ENCODE measurements at places on chromosomes 12 and 14.

GRCh38 chr14:52995998-52996397, 45.1 kb upstream of the FERMT2 start:
- no peak overlapping the region for H3K27ac ChIP-seq
- H3K27me3 ChIP-seq, result no peaks in the 10 kb centered on the region
- H3K4me3 ChIP-seq, result no peak overlapping the region
- no peaks in the 10 kb centered on the region for H3K36me3 ChIP-seq
- H3K4me1 ChIP-seq, result no peaks in the 10 kb centered on the region

DNA sequence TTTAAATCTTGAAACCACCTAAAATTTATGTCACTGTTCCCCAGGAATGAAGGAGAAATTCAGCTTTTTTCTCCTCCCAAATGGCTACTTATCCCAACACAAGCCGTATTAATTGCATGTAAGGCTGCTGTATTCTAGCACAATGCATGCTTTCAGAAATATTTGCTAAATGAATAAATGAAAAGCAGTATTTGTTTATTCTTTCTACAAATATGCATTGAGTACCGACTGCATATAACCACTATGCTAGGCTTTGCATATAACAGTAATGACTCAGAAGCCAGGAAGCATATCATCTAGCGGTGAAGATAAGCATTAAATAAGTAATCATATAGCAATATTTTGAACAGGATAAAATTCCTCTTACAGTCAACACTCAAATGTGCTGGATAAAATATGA, 5.7 kb upstream of the LRR1 start:
- no peaks in the 10 kb centered on the region for H3K27me3 ChIP-seq
- H3K36me3 ChIP-seq, result no peaks in the 10 kb centered on the region
- H3K27ac ChIP-seq, result no peak overlapping the region
- H3K4me1 ChIP-seq, result peaks cover 9% of the 10 kb centered on the region
- H3K4me3 ChIP-seq, result no peak overlapping the region

DNA sequence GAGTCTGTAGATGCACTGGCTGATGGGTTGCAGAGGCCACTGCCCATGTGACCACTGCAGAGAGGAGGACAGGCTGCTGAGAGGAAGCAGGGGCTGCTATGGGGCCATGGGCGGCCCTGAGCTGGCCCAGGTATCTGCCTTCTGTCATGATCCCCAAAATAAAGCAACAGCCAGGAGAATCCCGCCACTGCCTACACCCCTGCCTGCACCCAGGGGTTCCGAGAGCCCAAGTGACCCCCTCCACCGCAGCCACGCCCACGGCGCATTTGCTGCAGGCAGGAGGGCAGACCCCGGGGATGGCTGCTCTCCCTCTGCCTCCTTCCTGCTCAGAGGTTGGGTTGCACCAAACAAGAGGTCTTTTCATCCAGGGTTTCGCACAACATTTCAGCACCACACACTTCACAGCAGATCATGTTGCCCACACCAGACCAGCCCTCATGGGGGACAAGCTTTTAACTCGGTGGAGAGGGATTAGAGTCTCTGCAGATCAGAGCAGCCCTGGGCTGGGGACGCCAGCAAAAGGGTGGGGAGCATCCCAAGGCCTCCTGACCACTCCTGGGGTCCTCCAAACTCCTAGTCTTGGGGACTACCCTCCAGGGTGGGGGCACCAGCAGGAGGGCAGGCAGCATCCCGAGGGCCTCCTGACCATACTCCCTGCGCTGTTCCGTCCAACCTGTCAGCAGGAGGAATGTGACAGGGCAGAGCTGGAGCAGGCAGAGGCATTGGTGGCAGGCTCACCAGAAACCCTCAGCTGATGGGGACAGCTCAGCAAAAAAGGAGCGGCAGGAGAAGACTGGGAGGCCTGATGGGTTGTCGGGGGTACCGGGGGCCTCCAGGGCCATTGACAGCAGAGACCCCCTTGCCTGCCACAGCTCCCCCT, 14.1 kb downstream of the CCDC85C start:
- no peak for DNase-seq
- no peak overlapping the region for H3K4me3 ChIP-seq
- no peaks in the 10 kb centered on the region for H3K4me1 ChIP-seq
- H3K27me3 ChIP-seq, result no peaks in the 10 kb centered on the region
- H3K36me3 ChIP-seq, result no peaks in the 10 kb centered on the region
- no peak overlapping the region for H3K27ac ChIP-seq

DNA sequence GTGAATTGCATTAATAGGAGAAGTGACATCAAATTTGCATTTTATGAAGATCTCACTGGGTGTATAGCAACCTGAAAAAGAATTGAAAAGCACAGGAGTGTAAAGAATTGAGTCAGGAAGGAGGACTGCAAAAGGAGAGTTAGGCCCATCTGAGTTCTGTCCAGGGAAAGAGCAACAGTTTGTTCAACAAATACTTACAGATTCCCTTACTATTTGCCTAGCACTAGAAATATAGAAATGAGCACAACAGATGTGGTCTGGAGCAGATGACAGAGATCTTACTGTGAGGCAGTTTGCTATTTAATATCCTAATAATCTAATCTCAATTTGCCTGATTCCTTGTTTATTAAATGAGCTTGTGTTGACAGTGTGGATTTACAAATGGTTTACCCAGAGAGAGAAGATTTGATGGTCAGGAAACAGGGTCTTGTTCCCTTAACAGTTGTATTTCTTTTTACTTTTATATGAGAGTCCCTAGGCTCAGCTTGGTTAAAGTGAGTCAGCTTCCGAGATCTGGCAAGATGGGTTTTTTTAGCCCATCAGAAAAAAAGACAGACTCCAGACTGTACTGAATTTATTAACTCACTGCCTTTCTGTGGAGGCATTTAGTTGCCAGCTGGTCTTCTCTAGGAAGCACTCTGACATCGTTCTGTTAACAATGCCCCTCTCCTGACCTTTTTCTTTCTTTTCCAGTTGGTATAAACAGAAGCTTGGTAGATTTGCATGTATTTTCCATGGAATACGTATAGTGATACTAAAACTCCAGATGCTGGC, 229.7 kb downstream of the TTC6 start:
- no peak overlapping the region for H3K4me3 ChIP-seq
- DNase-seq, result no peak
- H3K27me3 ChIP-seq, result no peaks in the 10 kb centered on the region
- no peak overlapping the region for H3K27ac ChIP-seq

- H3K27me3 ChIP-seq, result no peaks in the 10 kb centered on the region
- DNase-seq, result no peak
- no peaks in the 10 kb centered on the region for H3K4me1 ChIP-seq
- peaks cover 13% of the 10 kb centered on the region for H3K36me3 ChIP-seq
- H3K4me3 ChIP-seq, result no peak overlapping the region
Observed at GRCh38 chr14:88516861-88517357, 37.9 kb downstream of the PTPN21 start.

- peaks cover 11% of the 10 kb centered on the region for H3K4me1 ChIP-seq
- H3K4me3 ChIP-seq, result no peak overlapping the region
- H3K27me3 ChIP-seq, result no peaks in the 10 kb centered on the region
- no peaks in the 10 kb centered on the region for H3K36me3 ChIP-seq
- no peak for DNase-seq
- no peak overlapping the region for H3K27ac ChIP-seq
Observed at GRCh38 chr14:50318031-50318626, 6.0 kb downstream of the DMAC2L start.

- H3K27ac ChIP-seq, result no peak overlapping the region
- no peaks in the 10 kb centered on the region for H3K27me3 ChIP-seq
- H3K4me1 ChIP-seq, result no peaks in the 10 kb centered on the region
- DNase-seq, result no peak
Observed at GRCh38 chr14:66920196-66920595, 269.0 kb upstream of the GARIN2 start.

DNA sequence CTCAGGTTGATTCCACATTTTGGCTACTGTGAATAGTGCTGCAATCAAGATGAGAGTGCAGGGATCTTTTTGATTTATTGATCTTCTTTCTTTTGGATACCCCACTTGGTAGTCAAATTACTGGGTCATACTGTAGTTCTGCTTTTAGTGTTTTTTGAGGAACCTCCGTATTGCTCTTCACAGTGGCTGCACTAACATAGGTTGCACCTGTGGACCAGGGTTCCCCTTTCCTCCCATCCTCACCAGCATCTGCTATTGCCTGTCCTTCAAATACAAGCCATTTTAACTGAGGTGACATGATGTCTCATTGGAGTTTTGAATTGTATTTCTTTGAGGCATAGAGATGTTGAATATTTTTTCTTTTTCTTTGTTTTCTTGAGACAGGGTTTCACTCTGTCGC, 152.5 kb upstream of the TMEM132C start:
- DNase-seq, result no peak
- H3K4me3 ChIP-seq, result no peak overlapping the region
- H3K27me3 ChIP-seq, result peaks cover 4% of the 10 kb centered on the region
- no peaks in the 10 kb centered on the region for H3K36me3 ChIP-seq
- H3K4me1 ChIP-seq, result no peaks in the 10 kb centered on the region

- H3K27me3 ChIP-seq, result no peaks in the 10 kb centered on the region
- DNase-seq, result no peak
Observed at GRCh38 chr14:76256545-76256944, 104.8 kb downstream of the GPATCH2L start.

DNA sequence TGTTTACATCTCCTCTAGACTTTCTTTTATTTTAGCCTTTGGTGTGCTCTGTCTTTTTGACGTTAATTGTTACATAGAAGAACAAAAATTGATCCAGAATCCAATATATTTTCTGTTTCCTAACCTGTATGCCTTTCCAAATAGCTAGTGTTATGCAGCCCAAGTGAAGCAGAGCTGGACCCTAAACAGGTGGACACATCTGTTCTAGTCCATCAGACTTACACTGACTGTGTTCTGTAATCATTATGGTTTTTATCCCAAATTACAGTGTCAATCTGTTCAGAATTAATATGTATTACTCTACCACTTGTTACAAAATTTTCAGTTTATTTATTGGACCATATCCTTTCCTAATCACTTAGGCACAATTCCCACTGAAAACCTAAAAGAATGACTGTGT, 176.8 kb upstream of the FOXG1 start:
- no peak for DNase-seq
- H3K27ac ChIP-seq, result no peak overlapping the region
- no peaks in the 10 kb centered on the region for H3K4me1 ChIP-seq
- no peak overlapping the region for H3K4me3 ChIP-seq
- no peaks in the 10 kb centered on the region for H3K27me3 ChIP-seq
- H3K36me3 ChIP-seq, result no peaks in the 10 kb centered on the region

All from tibial artery (tissue), 4 donors.